Activated CD4-positive, CD25-positive, alpha-beta regulatory T cell (primary cell): ENCODE measurements at places on chromosomes 12 and 14.

DNA sequence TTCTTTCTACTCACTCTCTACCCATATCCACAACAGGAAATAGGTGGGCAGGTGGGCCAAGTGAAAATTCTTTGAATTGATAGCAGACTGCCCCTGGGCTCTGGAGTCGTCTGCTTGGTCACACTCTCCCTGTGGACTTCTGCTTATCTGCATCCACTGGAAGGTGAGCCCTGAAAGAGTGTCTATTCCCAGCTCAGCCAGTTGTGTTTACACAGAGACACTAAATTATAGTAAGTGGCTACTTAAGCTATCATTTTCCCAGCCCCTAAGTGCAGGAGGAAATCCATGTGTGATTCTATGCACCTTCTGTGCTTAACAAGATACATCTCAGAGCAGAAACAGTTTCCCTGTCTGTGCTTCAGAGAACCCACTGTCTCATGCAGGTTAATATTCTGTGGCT lies 338.4 kb downstream of the FUT8 start:
- DNase-seq: no peak

- no peak for DNase-seq
Measured at GRCh38 chr14:49033131-49033530, 553.0 kb downstream of the RPS29 start.

DNA sequence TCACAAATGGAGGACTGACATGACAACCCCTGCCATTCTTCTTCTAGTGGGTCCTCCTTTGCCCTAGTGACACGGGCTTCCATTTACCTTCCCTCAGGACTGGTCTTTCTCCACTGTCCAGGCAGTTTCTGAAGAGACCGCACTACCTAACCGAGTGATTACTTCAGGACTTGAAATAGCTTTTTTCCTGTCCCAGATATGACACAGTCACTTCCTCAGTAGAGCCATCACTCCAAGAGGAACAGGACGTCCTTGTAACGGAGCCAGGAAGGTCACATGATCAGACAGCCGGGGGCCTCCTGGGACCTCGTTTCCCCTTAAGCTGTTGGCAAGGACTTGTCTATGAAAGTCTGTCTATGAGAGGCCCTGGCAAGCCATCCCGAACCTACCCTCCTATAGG lies 62.3 kb downstream of the FOS start:
- no peak for DNase-seq

- DNase-seq: no peak
Measured at GRCh38 chr12:62766496-62766895, 168.5 kb downstream of the PPM1H start.

DNA sequence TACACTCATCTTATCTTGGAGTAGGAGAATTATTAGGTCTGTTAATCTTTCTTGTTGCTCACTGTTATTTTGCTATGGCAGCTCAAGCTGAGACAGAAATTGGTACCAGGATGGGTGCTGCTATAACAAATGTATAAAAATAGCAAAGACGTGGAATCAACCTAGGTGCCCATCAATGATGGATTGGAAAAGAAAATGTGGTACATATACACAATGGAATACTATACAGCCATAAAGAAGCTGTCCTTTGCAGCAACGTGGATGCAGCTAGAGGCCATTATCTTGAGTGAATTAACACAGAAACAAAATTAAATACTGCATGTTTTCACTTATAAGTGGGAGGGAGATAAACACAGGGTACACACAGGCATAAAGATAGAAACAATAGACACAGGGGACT lies 14.8 kb upstream of the LTA4H start:
- no peak for DNase-seq

GRCh38 chr12:121366063-121366459 lies 13.8 kb upstream of the ANAPC5 start:
- DNase-seq: no peak

GRCh38 chr12:27425306-27425705 lies 21.2 kb upstream of the SMCO2 start:
- DNase-seq: no peak

GRCh38 chr14:103519837-103520212 lies 2.8 kb downstream of the CKB start:
- no peak for DNase-seq

DNA sequence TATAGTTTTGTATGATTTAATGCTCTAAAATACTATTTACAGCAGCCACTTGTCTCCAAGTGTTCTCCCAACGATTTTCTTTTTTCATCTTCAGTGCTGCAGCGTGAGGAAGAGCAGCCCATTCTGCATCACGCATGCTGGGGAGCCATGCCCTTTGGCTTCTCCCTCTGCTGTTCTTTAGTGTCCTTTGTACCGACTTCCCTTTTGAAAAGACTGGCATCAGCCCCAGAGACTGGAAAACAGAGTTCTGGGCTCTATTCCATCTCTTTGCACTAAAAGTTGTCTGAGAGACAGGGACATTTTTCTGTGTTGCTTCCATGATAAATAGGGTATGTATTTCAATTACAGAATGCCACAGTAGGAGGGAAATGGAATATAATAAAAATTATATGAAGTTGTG lies 105.1 kb downstream of the RERG start:
- DNase-seq: no peak

DNA sequence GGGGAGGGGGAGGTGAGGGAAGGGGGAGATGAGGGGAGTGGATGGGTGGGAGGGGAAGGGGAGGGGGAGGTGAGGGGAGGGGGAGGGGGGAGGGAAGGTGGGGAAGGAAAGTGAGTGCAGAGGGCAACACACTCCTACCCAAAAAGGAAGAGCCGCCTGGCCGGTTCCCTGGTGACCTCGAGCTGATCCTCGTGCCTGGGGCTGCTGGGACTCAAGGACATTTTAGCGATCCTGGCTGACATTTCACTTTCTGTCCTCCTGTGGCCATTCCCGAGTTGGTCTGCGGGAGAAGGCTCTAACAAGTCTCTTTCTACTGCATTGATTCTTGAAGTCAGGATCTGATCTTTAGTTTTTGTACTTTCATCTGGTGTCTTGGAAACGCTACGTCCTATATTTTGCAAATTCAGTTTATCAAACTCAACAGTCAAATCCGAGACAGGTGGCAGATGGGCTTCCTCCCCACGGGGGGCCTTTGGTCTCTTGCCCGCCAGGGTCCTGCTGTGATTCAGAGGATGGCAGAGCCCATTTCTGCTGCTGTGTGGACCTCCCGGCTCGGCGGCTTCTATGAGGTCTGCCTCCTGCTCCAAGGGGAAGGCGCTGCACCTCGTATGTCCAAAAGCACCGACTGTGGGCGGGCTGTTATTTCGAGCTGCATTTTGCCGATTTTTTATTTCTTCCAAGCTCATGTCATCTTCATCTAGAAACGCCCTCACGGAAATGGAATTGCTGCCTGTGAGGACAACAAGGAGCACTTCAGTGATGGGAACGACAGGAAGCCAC lies 19.1 kb downstream of the PGAM5 start:
- no peak for DNase-seq

DNA sequence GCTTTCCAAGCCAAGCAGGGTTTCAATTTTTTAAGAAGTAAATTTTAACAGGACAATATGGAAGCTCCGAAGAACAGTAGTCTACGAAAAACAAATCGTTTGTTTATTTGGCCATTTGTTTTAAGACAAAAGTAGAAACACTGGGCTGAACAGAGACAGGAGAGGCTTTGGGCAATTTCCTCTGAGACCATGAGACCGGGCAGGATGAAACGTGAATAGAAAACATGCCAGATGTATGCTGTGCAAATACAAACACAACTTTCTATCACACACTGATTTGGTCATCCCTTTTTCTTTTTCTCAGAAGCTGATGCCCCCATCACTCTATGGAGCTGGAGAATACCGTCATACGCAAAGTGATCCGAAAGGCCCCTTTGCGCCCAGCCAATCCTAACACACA lies 1111.1 kb downstream of the BCL11B start:
- DNase-seq: no peak

- no peak for DNase-seq
Measured at GRCh38 chr14:69137416-69137815, 15.5 kb downstream of the DCAF5 start.

DNA sequence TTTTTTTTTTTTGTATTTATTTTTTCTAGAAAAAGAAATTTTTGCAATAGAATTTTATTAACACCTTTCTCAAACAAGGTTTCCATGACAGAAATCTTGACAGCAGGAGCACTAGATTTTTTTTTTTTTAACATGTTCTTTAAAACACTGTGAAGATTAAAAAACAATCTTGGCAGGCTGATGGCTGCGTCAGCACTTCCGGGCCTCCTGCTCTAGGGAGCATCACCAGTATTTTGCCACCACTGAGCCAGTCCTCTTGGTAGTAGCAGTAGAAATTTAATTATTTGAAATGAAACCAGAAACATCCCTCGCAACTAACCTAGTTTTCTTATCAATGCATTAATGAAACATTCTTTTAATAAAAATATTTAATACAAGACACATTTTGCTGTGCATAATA lies 99.6 kb downstream of the APAF1 start:
- DNase-seq: no peak

DNA sequence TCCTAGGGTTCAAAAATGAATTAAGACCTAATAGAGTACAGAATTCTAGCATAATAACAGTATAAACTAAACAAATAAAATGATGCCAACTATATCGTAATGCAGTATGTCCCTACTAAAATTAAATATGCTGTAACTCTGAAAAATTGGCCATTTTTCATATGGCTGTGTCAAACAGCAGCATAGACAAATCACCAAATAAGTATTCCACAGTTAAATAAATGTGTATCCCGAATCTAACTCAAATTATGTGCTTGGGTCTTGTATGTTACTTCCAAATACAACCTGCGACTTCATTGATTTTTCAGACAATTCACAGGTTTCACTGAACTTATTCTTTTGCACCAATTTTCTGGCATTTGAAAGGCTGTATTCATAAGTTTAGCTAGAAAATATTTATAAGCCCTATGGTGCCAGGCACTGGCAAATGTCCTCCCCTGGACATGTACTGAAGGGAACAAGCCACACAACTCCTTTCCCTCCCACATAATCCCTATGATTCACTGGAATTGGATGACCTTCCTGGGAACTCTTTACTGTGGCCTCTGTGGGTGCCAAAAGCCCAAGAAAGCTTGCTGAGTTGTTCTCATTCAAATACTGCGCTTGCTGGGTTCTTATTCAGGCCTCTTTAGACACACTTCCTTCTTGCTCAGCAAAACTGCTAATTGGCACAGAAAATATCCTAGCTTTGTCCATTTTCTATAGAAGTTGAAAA lies 108.8 kb downstream of the KITLG start:
- DNase-seq: no peak

DNA sequence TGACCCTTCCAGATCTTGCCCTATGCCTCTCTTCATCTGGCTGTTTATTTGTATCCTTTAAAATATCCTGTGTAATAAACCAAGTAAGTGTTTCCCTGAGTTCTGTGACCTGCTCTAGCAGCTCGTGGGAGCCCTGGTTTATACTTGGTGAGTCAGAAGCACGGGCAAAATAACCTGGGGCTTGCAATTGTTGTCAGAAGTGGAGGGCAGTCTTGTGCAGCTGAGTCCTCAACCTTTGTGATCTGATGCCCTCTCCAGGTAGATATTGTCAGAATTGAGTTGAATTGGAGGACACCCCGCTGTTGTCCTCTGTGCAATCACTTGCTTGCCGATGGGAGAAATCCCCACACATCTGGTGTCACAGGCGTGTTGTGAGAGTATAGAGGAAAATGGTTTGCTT lies 62.5 kb upstream of the PRICKLE1 start:
- DNase-seq: no peak
